Jurkat, Clone E6-1 (cell line): ENCODE measurements at places on chromosomes 2 and 18.

DNA sequence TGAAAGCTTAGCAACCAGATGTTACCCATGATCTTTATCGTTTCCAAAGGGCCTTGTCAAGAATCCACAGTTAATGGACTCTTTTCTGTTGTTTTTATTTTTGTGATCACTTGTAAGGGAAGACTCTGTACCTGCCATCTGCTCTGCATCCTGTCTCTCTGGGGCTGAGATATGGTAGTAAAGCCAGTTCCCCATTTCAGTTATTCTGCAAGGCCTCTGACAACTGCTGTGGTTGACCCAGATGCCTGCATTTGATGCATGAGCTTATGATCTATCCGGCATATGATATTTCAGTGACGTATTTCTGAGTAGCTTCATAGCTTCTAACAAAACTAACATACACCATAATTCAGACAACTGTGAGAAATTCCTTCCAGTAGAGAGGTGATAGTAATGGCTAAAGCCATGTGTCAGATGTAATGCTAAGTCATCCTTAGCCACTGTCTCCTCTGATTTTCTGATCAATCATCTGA lies 105.1 kb downstream of the TPO start:
- peak; percentile 99 for DNase-seq

- DNase-seq, result no peak
Measured at GRCh38 chr2:230234122-230234722, 8.7 kb downstream of the SP140 start.

- no peak for DNase-seq
Measured at GRCh38 chr2:63587814-63588384, 378 bp downstream of the WDPCP start.

DNA sequence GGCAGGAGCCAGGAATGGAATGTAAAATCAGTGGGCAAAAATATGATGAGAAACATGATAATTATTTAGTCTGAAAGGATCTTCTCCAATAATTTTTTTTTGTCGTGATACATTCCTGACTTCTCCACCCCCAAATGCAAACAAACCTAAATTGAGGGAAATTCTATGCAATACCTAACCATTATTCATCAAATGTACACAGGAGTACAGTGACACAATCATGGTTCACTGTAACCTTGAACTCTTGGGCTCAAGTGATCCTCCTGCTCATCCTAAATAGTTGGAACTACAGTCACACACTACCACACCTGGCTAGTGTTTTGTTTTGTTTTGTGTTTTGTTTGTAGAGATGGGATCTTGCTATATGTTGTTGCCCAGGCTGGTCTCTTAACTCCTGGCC lies 46.5 kb downstream of the RAB10 start:
- no peak for DNase-seq

- no peak for DNase-seq
Measured at GRCh38 chr2:112614201-112614840, 29.9 kb downstream of the CHCHD5 start.
